Tibial nerve (tissue), 4 donors: ENCODE measurements at places on chromosomes 11 and 22. TPM values are rescaled to one million over a fixed set of nuclear protein-coding genes. Genes with fewer than 3 reads are reported as not detected.

DNA sequence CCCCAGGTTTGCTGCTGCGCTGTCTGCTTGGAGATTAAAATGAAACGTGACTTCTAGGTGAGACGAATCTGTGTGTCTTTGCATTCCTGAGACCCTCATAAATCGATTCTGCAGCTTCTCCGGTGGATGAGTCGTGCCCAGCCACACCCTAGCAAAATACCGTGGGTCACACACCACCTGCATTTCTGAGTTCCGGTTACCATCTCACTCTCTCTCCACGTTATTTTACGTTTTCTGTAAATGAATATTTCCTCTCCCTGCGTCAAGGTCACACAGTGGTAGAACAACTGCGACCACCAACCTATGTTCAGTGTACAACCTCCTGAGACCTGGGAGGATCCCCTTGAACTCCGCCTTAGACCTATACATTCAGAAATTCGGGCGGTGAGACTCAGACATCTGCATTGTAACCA lies 1.1 kb downstream of the YWHAH start:
- H3K27me3 ChIP-seq, result no peaks in the 10 kb centered on the region
- peak overlapping the region; percentile 61 for H3K4me3 ChIP-seq
- peaks cover 22% of the 10 kb centered on the region for H3K36me3 ChIP-seq
- H3K4me1 ChIP-seq, result no peaks in the 10 kb centered on the region
- H3K27ac ChIP-seq, result peak overlapping the region; percentile 97
- DNase-seq, result no peak

The CCDC87 gene
- not detected for total RNA-seq

The NFRKB gene
- total RNA-seq, result 36.0 TPM

DNA sequence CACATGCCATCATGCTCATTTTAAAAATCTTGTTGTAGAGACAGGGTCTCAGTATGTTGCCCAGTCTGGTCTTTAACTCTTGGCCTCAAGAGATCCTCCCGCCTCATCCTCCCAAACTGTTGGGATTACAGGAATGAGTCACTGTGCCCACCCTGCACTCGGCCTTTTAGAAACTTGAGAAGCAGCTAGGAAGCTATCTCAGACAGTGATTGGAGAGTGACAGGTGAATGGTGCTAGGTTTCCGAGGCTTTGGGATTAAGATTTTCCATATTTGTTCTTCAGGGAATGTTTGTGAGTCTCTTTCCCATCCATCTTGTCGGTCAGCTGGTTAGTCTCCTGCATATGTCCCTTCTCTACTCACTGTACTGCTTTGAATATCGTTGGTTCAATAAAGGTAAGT lies 10.5 kb downstream of the EI24 start:
- DNase-seq, result no peak
- no peak overlapping the region for H3K27ac ChIP-seq
- peaks cover 100% of the 10 kb centered on the region for H3K36me3 ChIP-seq
- no peaks in the 10 kb centered on the region for H3K4me1 ChIP-seq
- no peak overlapping the region for H3K4me3 ChIP-seq

DNA sequence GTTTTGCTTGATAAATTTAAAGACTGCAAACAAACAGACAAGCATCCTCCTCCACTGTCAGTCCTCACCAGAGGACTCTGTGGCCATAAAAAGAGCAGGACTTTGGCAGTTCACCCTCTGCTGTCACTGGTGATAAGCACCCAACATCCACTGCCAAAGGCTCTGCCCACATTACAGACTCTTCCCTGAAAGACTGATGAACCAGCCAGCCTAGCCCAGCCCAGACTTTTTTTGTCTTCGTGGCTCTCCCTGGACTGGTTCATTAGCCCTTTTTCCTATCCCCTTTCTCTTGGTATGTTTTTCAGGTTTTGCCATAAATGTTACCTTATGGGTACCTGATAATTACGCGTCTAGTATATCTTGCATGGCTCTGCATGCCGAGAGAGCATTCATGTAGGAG lies 15.1 kb downstream of the ST14 start:
- H3K4me1 ChIP-seq, result no peaks in the 10 kb centered on the region
- no peaks in the 10 kb centered on the region for H3K27me3 ChIP-seq
- H3K4me3 ChIP-seq, result no peak overlapping the region
- no peak for DNase-seq

The LDHAL6A gene
- not detected for total RNA-seq

GRCh38 chr22:19966908-19967750 lies 25.5 kb upstream of the TXNRD2 start:
- no peak overlapping the region for H3K4me3 ChIP-seq
- no peaks in the 10 kb centered on the region for H3K27me3 ChIP-seq
- peak overlapping the region; percentile 67 for H3K27ac ChIP-seq
- no peak for DNase-seq

The CAPN5 gene
- 15.9 TPM for total RNA-seq

DNA sequence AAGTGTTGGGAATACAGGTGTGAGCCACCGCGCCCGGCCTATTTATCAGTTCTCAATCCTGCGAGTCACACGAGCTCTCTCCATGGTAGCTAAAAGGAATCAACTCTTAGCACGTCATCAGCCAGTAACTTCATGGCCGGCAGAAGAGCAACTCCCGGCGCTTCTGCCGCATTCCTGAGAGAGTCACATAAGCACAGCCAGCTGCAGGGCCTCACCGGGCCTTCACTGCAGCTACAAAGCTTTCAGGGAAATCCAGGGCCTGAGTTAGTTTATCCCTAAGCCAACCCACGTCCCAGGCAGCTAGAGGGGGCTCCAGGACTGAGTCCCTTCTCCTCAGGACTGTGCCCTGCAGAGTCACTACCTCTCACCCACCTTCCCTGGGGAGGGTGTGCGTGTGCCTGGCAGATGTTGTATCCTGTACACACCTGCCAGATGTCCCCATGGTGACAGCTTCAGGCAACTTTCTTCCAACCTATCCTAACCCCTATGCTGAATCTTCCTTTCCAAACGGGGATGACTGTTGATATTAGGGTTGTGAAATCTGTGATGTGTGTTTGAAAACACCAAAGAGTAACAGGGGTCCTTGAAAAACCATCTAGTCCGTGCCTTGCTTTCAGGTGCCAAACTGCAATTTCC lies 45.9 kb upstream of the ARFGAP3 start:
- no peaks in the 10 kb centered on the region for H3K36me3 ChIP-seq
- peaks cover 26% of the 10 kb centered on the region for H3K4me1 ChIP-seq
- no peak overlapping the region for H3K27ac ChIP-seq
- H3K4me3 ChIP-seq, result no peak overlapping the region
- no peaks in the 10 kb centered on the region for H3K27me3 ChIP-seq

DNA sequence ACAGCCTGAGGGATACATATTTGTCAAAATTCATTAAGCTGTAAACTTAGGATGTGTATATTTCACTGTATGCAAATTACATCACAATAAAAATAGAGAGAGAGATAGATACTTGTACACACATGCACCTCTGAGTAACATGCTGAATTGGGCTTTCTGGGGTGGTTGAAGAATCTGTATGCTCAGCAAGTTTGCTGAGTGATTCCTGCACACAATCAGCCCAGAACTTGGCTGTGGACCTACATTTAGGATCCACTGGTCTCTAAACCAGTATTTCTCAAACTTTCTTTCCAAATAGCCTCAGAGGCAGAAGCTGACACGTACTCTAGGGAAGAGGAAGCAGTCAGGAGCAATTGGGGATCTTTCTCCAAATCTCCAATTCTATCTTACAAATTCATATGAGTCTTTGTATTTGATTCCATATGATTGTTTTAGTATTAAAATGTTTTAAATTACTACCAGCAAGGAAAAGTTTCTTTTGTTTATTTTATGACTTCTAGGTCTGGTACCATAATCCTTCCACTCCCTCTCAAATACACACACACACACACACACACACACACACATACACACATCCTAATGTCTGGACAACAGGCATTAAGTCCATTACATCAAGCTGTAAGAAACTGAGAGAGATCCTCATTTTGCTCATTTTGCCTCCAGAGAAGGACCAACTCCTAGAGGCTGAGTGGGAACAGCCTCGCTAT lies 20.0 kb downstream of the SYT13 start:
- H3K4me3 ChIP-seq, result no peak overlapping the region
- H3K27ac ChIP-seq, result no peak overlapping the region
- no peaks in the 10 kb centered on the region for H3K4me1 ChIP-seq
- H3K27me3 ChIP-seq, result peaks cover 49% of the 10 kb centered on the region
- no peak for DNase-seq
- H3K36me3 ChIP-seq, result no peaks in the 10 kb centered on the region

- DNase-seq, result no peak
- no peak overlapping the region for H3K4me3 ChIP-seq
- no peaks in the 10 kb centered on the region for H3K36me3 ChIP-seq
- H3K27me3 ChIP-seq, result no peaks in the 10 kb centered on the region
- H3K27ac ChIP-seq, result no peak overlapping the region
Observed at GRCh38 chr11:122273476-122274191, 157.6 kb upstream of the BLID start.

- H3K27me3 ChIP-seq, result no peaks in the 10 kb centered on the region
- no peak overlapping the region for H3K27ac ChIP-seq
- H3K4me3 ChIP-seq, result no peak overlapping the region
- DNase-seq, result peak; percentile 84
- H3K36me3 ChIP-seq, result no peaks in the 10 kb centered on the region
- H3K4me1 ChIP-seq, result no peaks in the 10 kb centered on the region
Observed at GRCh38 chr11:44936525-44936924, 14.2 kb downstream of the TP53I11 start.

The TYR gene
- total RNA-seq, result not detected

The TRPC6 gene
- 1.3 TPM for total RNA-seq

- peaks cover 3% of the 10 kb centered on the region for H3K27me3 ChIP-seq
- no peak overlapping the region for H3K27ac ChIP-seq
- H3K36me3 ChIP-seq, result peaks cover 7% of the 10 kb centered on the region
- H3K4me3 ChIP-seq, result no peak overlapping the region
- no peaks in the 10 kb centered on the region for H3K4me1 ChIP-seq
Observed at GRCh38 chr22:44998296-44998695, 11.5 kb downstream of the PHF21B start.

The LGALS1 gene
- 2,009 TPM for total RNA-seq

The OR56A1 gene
- not detected for total RNA-seq

The GRIK4 gene
- not detected for total RNA-seq

- no peak overlapping the region for H3K4me3 ChIP-seq
- H3K27ac ChIP-seq, result peak overlapping the region; percentile 74
- no peaks in the 10 kb centered on the region for H3K27me3 ChIP-seq
- no peak for DNase-seq
- H3K4me1 ChIP-seq, result no peaks in the 10 kb centered on the region
Observed at GRCh38 chr11:65927904-65928397, 8.7 kb downstream of the DRAP1 start.

The RNF26 gene
- total RNA-seq, result 16.8 TPM

GRCh38 chr11:22304337-22304961 lies 33.7 kb upstream of the SLC17A6 start:
- H3K27ac ChIP-seq, result no peak overlapping the region
- H3K4me1 ChIP-seq, result no peaks in the 10 kb centered on the region
- no peak for DNase-seq
- no peaks in the 10 kb centered on the region for H3K27me3 ChIP-seq
- no peaks in the 10 kb centered on the region for H3K36me3 ChIP-seq

The SYT7 gene
- total RNA-seq, result 1.8 TPM

GRCh38 chr11:32034149-32034548 lies 56.7 kb upstream of the RCN1 start:
- no peak for DNase-seq
- H3K4me3 ChIP-seq, result no peak overlapping the region
- H3K27me3 ChIP-seq, result no peaks in the 10 kb centered on the region
- no peak overlapping the region for H3K27ac ChIP-seq

- H3K27ac ChIP-seq, result peak overlapping the region; percentile 90
- no peak for DNase-seq
- peaks cover 7% of the 10 kb centered on the region for H3K4me1 ChIP-seq
Observed at GRCh38 chr11:93541884-93542810, 1.0 kb downstream of the SMCO4 start.

DNA sequence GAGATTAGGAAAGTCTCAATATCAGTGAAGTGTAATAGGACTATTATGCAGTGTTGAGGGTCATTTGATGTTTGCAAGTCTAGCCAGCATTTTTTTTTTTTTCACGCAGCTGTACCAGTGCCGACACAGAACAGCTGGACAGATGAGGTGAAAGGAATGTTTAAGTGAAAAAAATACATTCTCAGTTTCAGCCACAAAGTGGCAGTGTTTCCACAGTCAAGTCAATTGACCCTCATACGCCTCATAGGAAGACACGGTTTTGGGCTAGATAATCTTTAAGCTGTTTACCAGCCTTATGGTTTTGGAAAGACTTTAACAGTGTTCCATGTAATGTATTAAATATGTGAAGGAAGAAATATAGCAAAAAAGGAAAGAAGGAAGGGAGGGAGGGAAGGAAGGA lies 349.9 kb upstream of the ANO3 start:
- H3K27me3 ChIP-seq, result no peaks in the 10 kb centered on the region
- H3K4me1 ChIP-seq, result no peaks in the 10 kb centered on the region
- H3K27ac ChIP-seq, result no peak overlapping the region

The DERL3 gene
- total RNA-seq, result 0.60 TPM

DNA sequence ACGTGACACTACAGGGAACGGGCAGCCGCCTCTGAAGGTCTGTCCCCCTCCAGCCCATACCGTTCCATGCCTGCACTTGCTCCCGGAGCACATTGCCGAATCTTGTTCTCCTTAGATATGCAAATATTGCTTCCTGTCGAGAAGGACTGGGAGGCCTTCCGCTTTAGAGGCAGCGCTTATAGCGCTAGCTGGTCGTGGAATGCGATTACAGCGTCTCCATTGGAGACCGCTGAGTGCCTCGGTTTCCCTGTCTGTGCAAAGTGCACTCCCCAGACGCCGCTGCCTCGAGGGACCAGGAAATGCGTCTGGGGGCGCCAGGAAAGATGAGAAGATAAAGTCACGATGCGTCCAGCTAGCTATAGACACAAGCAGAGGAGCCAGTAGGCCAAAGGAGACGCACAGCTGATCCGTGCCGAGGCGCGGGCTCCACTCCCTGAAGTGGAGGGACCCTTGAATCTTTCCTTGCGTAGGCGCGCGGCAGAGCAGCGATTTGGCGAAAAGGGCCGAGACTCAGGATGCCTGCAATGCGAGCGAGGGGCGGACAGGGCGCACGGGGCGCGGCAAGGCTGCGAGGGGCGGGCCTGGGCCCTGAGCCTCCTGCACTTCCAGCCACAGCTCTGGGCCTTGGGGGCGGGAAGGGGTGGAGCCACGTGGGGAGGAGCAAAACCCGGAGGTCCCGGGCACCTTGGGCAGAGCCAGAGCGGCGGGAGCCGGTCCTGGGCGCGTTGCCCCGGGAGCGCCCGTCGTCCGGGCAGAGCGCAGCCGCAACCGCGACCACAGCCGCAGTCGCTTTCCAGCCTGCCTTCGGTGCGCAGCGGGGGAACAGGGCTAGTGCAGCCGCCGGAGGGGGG lies at the start of gene RASSF10:
TSS of gene RASSF10 (plus strand) at position 692 of the 851 bp plus-strand sequence. CDS start 261 bp downstream, outside the sequence.
- no peak for DNase-seq
- H3K27me3 ChIP-seq, result no peaks in the 10 kb centered on the region
- peak within 1 kb of the TSS; percentile 48 for H3K4me3 ChIP-seq
- H3K27ac ChIP-seq, result no peak within 1 kb of the TSS
- no peaks in the 10 kb centered on the region for H3K36me3 ChIP-seq
- H3K4me1 ChIP-seq, result no peaks in the 10 kb centered on the region

- H3K4me3 ChIP-seq, result no peak overlapping the region
- no peak overlapping the region for H3K27ac ChIP-seq
- peak; percentile 11 for DNase-seq
- H3K4me1 ChIP-seq, result no peaks in the 10 kb centered on the region
- peaks cover 38% of the 10 kb centered on the region for H3K36me3 ChIP-seq
Observed at GRCh38 chr22:19876941-19877625, 22.4 kb upstream of the GNB1L start.

The EXPH5 gene
- total RNA-seq, result 3.9 TPM

The CRYAB gene
- total RNA-seq, result 879 TPM

The KDELR3 gene
- total RNA-seq, result 10.1 TPM

GRCh38 chr11:65850217-65851082 lies 7.5 kb downstream of the CFL1 start:
- H3K27ac ChIP-seq, result no peak overlapping the region
- DNase-seq, result no peak
- H3K4me3 ChIP-seq, result no peak overlapping the region
- H3K4me1 ChIP-seq, result no peaks in the 10 kb centered on the region
